ENCODE measurements at places on chromosomes 2 and 18. TPM values are rescaled to one million over a fixed set of nuclear protein-coding genes. Genes with fewer than 3 reads are reported as not detected.

- no peak for DNase-seq
Measured at GRCh38 chr2:11396021-11396420, 51.6 kb upstream of the ROCK2 start.

DNA sequence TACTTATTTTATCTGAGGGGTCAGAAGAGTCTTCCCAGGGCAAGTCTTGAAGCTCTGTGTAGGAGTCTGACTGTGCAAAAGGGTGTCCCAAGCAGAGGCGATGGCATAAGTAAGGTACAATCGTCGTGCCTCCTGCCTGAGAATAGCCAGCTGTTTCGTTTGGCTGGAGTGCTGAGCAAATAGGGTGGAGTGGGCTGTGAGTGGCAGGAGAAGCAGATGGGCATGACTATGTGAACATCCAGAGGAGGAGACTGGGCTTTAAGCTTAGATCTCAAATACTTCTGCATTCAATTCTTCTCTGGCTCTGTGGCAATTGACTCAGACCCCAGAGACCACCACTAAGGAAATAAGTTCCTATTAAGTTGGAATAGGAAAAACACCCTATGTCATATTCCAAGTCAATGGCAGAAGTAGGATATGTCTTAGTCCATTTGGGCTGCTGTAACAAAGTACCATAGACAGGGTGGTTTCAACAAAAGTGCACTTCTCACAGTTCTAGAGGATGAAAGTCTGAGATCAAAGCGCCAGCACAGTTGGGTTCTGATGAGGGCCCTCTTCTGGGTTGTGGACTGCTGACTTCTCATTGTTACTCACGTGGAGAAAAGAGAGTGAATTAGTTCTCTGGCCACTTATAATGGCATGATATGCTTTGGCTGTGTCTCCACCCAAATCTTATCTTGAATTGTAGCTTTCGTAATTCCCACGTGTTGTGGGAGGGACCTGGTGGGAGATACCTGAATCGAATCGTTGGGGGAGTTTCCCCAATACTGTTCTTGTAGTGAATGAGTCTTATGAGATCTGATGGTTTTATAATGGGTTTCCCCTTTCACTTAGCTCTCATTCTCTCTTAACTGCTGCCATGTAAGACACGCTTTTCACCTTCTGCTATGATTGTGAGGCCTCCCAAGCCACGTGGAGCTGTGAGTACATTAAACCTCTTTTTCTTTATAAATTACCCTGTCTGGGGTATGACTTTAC lies 120.2 kb downstream of the LPIN1 start:
- no peak for DNase-seq

GRCh38 chr2:108612153-108612513 lies 77.9 kb downstream of the LIMS1 start:
- DNase-seq, result no peak

DNA sequence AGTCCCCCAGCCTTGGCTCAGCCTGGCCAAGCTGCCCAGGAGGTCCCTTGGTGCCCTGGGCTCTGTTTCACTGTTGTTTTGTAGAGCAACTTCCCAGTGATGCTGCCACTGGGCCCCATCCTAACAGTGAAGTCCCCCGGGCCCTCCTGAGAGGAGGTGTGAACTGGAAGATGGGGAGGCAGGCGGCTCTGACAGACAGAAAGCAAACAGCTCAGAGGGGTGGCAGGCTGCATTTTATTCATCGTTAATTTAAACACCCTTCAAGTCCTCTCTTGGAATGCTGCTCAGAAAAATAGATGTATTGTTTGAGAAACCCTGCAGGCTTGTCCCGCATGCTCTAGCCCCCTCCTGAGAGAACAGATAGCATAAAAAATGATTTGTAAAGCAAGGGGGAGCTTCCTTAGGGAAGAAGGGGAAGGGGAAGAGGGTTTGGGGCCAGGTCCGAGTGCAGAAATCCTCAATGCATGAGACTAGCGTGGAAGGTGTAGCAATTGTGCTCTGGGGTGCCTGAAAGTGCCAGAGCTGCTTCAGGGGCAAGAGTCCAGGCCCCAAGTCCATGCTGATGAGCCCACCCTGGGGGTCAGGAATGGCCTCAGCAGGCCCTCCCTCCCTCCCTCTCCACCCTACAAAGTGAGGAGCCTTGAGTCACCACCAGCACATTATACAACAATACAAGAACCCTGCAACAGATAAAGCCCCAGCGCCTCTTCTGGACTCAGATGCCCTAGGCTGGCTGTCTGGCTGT lies 113.6 kb downstream of the MSH2 start:
- no peak for DNase-seq

The INPP5D gene
- 6.2 TPM for total RNA-seq

The GCFC2 gene
- 8.8 TPM for total RNA-seq

The NCKAP5 gene
- 10.6 TPM for total RNA-seq

Data from cardiac septum (tissue), 1 donor.